Endothelial cell of coronary artery (primary cell): ENCODE measurements at places on chromosomes 2 and 18. TPM values are rescaled to one million over a fixed set of nuclear protein-coding genes. Genes with fewer than 3 reads are reported as not detected.

Gene ZSWIM2
- not detected in 2 replicates for total RNA-seq

Gene MAP2
- 8.8 and 9.2 TPM in 2 replicates for total RNA-seq

Gene PHLPP1
- total RNA-seq: 3.9 and 9.6 TPM in 2 replicates

Gene RGPD5
- total RNA-seq: 23.4 and 32.8 TPM in 2 replicates

Gene SERPINB13
- total RNA-seq: not detected in 2 replicates

Gene TSPYL6
- not detected in 2 replicates for total RNA-seq

Gene FZD7
- total RNA-seq: 0.36 and 0.85 TPM in 2 replicates

Gene COL6A3
- total RNA-seq: 0.72 and 497 TPM in 2 replicates

Gene TACR1
- not detected in 2 replicates for total RNA-seq

Gene ARHGAP15
- not detected in 2 replicates for total RNA-seq

Gene SULT1C3
- total RNA-seq: not detected in 2 replicates

Gene DYNAP
- total RNA-seq: not detected in 2 replicates

Gene DLGAP1
- 0.09 and 0.18 TPM in 2 replicates for total RNA-seq

Gene UGT1A3
- total RNA-seq: not detected in 2 replicates

Gene MAP3K2
- total RNA-seq: 10.1 and 14.4 TPM in 2 replicates

Gene EFEMP1
- 2,267 and 3,166 TPM in 2 replicates for total RNA-seq

Gene GALNT13
- total RNA-seq: 0.09 and 0.36 TPM in 2 replicates

Gene ANKRD29
- total RNA-seq: 0.27 and 0.85 TPM in 2 replicates

Gene MAIP1
- 20.2 and 21.2 TPM in 2 replicates for total RNA-seq

Gene SP140
- total RNA-seq: 0.28 TPM in 1 of 2 replicates, not detected in the other

Gene VSNL1
- total RNA-seq: not detected in 2 replicates

Gene PROC
- not detected in 2 replicates for total RNA-seq
